ENCODE measurements at places on chromosomes 1 and 21.

DNA sequence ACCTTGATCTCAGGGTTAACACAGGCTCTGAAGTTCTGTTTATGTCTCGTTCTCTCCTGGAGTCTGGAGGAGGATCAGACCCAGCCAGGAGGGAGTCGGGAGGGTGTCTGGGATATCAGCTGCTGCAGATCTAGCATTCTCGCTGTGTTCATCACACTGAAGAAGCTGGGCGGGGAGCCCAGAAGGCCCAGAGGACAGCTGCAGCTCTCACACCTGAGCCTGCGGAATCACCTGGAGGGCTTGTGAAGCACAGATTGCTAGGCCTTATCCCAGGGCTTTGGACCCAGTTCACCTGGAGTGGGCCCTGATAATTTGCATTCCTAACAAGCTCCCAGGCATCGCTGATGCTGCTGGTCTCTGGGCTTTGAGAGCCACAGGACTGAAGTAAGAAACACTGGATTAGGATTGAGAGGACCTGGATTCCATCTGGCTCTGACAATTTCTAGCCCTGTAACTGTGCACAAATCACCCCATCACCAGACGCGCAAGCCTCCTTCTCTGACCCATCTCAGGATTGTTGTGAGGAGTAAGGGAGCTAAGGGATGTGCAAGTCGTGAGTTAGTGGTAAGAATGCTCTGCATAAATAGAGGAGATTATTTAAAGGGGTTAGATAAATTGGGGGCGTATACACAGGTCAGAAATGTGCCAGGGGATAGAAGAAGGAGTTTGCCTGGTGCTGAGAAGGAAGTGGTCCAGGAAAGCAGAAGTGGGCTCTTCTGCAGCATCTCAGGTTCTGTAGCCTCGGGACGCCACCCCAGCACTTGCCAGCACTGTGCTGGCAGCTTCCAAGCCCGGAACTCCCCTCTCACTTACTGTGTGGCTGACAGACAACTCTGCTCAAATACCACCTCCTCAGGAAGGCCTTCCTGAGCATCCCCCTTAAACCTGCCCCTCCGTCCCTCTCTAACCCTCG is 19.1 kb downstream of the ABCA4 start:
- no peak for DNase-seq

DNA sequence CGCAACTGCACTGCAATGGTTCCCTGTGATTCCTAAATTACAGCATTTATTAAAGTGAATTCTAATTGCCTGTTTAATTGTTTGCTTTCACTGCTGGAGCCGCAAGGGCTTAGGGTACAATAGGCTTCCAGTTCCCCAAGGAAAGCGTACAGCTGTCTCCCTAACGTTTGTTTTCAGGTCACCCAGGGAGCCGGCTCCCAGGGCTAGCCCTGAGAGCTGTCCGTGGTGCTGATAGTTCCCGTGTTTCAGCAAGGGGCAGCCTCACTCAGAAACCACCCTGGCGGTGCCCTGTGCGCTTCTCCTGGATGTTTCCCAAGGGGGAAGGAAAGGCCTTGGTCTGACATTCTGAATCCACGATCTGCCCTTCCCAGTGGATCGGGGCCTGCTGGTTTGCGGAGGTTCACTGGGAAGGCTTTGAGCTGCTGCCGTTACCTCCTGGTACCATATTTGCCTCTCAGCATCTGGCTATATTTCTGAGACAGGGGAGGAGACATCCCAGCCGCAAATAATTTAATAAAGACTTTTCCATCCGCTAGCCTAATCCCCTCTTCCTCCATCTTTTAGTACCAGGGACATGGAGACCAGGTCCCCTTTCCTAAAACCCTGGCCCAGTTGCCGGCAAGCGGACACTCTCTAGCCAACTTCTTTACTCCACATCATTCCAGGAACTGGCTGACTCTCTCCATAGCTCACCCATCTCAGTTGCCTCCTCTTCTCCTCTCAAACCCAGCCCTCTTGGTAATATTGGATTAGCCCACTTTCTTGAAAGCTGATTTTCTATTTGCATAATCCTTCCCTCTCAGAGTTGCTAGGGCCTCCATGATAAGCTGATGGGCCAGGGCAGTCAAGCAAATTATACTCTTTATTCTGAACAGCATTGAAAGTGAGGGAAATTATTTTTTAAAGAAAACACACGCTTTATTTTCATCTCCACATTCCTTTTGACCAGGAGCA is 149.0 kb downstream of the IGSF21 start:
- no peak for DNase-seq

DNA sequence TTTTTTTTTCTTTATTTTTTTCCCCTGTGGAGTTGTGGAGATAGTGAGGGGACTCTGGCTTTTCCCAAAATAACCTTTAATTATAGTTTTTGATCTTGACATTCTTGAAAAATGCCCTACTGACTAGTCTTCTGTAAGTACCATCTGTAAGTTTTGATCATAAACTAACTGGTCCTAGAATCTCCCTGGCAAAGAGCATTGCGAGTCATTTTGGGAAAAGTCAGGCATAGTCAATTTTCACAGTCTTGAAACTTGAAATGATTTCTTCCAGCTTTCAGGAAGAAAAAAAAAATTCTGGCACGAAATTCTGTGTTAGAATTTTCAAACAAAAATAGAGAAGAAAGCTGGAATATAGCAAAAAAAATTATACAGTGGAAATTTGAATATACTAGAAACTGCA is 181.2 kb upstream of the SNX7 start:
- DNase-seq, result no peak

GRCh38 chr1:109771712-109772657 is 8.3 kb upstream of the EPS8L3 start:
- DNase-seq, result no peak

GRCh38 chr1:54836594-54836993 is 35.5 kb upstream of the TTC22 start:
- DNase-seq, result no peak

DNA sequence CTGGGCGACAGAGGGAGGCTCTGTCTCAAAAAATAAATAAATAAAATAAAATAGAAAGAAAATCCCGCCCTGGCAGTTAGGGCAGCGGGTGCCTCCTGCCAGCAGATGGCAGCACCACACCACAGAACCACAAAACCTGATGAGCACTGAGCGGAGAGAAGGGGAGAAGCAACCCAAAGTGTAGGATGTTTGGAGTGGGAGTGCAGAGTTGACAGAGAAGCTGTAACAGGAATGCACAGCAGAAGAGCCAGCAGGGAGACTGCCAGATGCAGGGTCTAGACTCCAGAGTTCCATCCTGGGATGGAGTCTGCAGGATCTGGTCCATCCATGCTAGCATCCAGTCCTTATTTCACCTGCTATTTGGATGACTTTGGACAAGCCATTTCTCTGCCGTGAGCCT is 29.7 kb upstream of the KIRREL1 start:
- peak; percentile 82 for DNase-seq

- no peak for DNase-seq
Observed at GRCh38 chr1:25642574-25643108, 26.1 kb downstream of the MAN1C1 start.

DNA sequence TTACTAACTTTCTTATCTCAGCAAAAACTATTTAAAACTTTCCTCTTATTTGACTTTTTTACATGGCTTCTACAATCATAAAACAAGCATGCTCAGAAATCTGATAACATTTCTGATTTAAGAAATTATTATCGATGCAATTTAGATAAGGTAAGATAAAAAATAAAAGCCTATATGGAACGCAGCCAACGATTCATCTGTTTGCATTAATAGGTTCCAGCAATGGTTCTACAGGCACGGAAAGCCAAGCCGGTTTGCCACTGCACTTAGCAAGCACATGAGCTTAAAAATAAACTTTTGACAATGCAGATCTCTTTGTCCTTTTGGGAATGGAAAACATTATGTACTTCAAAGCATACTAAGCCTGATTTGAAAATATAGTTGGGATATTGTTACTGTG is 77.5 kb upstream of the KCNK2 start:
- DNase-seq, result no peak

- DNase-seq, result no peak
Observed at GRCh38 chr1:111269825-111270406, 20.7 kb upstream of the CHIA start.

- peak; percentile 95 for DNase-seq
Observed at GRCh38 chr1:11735854-11736745, at the start of gene AGTRAP. Gene AGTRAP, plus strand, starts transcription at chr1:11736136. Its CDS starts 73 bp downstream, at chr1:11736209.

GRCh38 chr1:54109129-54110090 is 43.4 kb downstream of the CDCP2 start:
- DNase-seq, result no peak

DNA sequence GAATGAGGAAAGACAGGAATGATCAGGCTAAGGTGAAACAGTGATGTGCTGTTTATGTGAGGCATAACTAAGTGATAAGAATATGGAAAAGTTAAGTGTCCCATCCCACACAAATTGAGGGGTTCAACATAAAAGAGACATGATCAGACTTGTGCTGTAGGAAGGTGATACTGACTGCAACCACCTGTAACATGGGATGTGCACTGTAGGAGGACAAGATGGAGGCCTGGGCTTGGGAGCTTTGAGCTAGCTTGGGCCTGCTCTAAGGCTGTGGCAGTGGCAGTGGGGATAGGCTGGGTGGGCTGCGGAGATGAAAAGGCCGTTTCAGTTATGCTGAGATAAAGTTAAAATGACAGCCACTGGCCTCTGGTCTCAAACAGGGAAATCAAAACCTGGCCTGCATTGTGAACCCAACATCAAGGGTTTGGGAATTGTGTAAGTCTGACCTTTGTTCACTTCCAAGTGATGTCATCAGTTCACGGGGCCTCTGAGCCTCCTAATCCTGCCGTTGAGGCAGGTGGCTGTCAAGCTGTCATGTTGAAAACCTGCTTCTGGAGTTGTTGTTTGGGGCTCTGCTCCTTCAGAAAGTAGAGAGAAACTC is 61.2 kb upstream of the TENT5C start:
- no peak for DNase-seq

GRCh38 chr1:107443027-107443426 is 302.2 kb downstream of the NTNG1 start:
- no peak for DNase-seq

- DNase-seq, result no peak
Observed at GRCh38 chr21:41764558-41765419, 2.1 kb downstream of the RIPK4 start.

DNA sequence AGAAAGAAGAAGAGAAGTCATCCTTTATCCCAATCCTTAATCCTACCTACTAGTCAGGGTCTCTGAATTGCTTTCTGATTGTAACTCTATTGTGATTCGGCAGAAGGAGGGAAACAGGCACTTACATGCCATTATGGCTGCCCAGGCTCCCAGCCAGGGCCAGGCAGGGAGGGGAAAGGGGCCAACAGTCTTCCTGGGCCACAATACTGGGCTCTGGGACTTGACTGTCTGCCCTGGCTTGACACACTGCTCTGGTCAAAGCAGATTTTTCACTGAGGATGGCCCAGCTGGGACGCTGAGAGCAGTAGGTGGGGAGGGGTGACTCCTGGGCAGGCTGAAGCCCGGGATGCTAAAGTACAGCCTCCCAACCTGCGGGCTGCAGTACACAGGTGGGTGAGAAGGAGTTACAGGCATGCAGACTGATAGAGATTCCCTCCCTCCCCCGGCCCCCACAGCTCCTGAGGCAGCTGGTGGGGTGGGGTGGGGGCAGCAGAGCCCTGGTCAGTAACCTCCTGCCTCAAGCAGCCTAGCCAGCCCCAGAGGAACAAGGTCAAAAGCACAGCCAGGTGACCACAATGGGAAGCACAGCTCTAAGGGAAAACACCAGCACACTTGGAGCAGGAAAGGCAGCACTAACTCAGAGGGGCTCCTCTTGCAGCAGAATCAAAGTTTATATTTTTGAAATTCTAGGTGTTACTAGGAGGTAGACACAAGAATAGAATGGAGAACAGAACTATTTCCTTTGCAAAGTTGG is 25.3 kb downstream of the KCND3 start:
- DNase-seq, result no peak

- no peak for DNase-seq
Observed at GRCh38 chr1:28601696-28602095, 9.6 kb downstream of the RAB42 start.

- no peak for DNase-seq
Observed at GRCh38 chr1:223052931-223053330, 90.1 kb downstream of the TLR5 start.

DNA sequence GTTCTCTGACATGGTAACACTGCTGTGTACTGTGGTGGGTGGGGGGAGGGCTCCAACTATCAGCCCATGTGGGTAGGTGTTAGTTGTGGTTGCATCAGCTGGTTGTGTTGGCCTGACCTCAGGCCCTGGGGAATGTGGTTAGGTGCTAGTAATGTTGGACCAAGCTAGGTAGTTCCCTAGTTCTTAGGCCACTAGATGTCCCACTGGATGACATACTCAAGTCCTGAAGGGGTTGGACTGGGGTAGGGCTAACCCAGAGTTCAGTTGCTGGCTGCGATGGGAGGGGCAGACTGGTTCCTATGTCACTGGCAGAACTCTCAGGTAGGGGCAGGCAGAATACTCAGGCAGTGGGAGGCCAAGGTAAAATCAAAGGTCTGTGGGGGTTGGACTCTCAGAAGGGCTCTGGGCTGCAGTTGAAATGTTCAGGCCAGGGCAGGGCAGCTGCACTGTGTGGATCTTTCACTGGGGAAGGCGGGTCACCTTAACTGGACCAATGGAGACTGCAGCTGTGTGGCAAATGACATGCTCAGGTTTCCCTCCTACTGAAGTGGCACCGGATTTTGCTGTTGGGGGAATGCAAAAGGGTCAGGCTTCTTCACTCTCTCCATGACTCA is 870.7 kb downstream of the LRRIQ3 start:
- no peak for DNase-seq

DNA sequence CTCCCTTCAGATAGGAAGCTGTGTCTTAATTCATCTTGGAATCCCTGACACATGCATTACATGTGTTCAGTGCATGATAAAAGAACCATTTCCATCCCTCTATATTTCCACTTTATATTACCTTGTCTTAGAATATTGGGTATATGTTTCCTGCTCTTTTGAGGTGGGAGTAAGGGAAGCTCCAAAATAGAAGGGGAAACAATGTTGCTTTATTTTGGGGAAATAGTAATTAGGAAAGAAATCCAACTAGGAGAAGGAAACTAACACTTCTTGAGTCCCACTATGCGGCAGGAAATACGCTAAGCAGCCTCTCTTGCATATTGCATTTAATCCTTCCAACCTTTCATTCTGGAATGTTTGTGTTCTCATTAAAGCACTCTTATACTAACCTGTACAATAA is 89.4 kb upstream of the VAV3 start:
- no peak for DNase-seq

DNA sequence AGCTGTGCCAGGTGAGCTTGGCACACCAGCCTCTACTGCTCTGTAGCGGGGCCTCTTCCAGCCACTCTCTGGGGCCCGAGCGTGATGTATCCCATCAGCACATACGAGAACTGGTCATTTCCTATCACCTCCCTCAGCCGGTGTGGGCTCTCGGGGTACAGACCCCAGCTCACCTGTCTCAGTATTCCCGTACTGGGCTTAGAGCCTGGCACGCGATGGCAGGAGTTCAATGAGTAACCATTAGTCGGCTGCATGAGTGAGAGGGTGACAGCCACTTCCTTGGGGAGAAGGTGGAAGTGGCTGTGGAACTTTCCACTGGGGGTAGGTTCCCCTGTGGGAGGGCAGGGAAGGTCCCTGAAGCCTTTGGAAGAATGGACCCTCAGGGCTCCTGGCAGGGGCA is 46.1 kb downstream of the ECE1 start:
- DNase-seq, result no peak

DNA sequence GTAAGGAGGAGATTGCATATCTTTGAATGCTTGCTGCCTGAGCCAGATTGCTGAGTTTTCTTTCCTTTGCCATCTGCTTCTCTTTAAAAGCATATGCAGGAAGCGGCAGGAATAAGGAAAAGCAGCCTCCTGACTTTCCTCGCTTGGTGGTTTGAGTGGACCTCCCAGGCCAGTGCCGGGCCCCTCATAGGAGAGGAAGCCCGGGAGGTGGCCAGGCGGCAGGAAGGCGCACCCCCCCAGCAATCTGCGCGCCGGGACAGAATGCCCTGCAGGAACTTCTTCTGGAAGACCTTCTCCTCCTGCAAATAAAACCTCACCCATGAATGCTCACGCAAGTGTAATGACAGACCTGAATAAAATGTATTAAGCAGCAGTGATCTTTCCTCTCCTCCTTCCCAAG is 1.5 kb downstream of the CORT start:
- DNase-seq, result peak; percentile 33

Data from glutamatergic neuron (in vitro differentiated cells).